ENCODE measurements at places on chromosomes 13 and 19.
A peak's percentile ranks its signal among the peaks of the same experiment; 100 is the strongest.

- no peak for DNase-seq
These were observed 1022.0 kb downstream of the EFNB2 start for GRCh38 chr13:105513448-105513847.

- DNase-seq, result no peak
These were observed 106.5 kb downstream of the UQCRFS1 start for GRCh38 chr19:29106346-29106885.

- DNase-seq, result no peak
These were observed 303.2 kb upstream of the TMTC4 start for GRCh38 chr13:100977841-100978240.

DNA sequence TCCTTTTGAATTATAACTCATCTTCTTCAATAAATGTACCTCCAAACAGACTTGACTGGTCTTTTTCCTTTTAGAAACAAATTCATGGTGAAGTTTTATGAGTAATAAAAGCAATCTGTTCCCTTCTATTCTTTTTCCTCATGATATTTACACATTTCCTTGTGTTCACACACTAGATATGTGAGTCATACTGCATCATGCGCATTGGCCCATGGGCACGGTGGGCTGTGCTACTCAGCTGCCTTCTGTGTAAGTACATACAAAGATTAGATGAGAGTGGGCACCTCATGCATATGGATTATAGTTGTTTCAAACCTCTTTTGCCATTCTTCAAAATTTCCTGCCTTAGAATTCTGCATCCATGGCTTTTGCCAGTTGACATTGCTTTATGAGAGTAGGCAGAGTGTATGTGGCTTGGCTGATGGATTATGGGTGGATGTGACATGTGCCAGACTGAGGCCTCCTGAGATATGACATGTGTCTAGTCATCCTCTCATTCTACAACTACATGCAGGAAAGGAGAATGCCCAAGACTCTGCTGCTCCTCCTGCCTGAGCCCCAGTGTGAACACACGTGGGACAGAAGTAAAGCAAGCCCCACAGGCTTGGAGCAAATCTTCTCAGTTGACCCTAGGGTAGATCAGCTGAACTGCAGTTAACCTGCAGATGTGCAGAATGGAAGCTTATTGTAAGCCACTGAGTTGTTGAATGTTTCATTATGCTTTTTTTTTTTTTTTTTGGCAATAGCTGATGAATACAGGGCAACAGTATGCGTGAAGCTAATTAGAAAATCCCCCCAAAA lies 109.9 kb downstream of the RBM26 start:
- no peak for DNase-seq

GRCh38 chr13:72149701-72150100 lies 282.7 kb upstream of the DACH1 start:
- no peak for DNase-seq

- DNase-seq, result no peak
These were observed 131.3 kb upstream of the POSTN start for GRCh38 chr13:37729876-37730275.

DNA sequence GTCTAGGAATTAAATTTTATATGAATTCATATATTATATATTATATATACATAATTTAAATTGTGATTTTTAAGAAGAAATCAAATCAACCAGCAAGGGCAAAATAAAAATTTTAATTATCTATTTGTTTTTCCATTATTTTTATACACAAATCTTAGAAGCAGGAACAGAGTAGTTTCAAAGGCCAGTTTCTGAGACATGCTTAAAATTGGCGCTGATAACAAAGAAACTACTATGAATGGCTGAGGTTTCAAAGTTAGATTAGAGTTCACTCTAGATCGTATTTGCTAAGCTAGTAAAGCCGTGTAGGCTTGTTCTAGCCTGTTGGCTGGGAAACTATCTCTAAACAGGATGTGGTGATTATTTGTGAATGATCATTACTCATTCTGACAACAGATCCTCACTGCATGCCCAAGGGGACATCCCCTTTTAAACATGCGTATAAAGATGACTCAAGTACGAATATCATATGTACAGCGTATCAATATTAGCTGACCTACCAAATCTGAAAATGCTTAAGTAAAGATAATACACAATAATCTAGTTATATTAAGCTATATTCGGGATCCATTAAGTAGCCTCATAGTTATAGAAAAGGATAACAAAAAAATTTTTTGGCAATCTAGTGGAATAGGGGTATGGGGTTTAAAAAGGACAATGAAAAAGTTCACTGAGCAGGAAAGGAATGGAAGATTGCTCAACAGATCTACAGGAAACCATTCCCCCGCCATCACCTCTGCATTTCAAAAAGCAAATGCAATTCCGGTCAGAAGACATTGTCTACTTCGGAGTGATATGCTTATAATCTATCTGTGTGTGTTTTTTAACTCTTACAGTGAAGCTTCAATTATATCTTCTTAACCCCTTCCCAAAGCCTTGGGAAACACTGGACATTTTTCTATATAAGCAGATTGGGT lies 150.1 kb downstream of the SHISA2 start:
- DNase-seq, result peak; percentile 6

DNA sequence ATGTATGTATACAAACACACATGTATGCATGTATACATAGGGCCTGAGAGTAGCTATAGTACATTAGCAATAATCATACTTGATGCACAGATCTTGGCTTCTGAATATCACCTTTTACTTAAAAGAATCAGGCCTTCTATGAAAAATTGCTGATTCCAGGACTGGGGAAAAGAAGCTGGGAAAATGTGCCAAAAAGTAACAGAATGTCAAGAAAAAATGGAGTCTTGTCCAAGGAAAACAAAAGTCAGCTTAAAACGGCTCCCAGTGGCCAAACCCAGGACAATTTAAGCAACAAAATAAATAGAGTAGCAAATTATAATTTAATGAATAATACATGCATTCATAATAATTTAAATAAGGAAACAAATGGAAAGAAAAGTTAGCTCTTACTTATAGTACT lies 2104.9 kb downstream of the PCDH9 start:
- no peak for DNase-seq

DNA sequence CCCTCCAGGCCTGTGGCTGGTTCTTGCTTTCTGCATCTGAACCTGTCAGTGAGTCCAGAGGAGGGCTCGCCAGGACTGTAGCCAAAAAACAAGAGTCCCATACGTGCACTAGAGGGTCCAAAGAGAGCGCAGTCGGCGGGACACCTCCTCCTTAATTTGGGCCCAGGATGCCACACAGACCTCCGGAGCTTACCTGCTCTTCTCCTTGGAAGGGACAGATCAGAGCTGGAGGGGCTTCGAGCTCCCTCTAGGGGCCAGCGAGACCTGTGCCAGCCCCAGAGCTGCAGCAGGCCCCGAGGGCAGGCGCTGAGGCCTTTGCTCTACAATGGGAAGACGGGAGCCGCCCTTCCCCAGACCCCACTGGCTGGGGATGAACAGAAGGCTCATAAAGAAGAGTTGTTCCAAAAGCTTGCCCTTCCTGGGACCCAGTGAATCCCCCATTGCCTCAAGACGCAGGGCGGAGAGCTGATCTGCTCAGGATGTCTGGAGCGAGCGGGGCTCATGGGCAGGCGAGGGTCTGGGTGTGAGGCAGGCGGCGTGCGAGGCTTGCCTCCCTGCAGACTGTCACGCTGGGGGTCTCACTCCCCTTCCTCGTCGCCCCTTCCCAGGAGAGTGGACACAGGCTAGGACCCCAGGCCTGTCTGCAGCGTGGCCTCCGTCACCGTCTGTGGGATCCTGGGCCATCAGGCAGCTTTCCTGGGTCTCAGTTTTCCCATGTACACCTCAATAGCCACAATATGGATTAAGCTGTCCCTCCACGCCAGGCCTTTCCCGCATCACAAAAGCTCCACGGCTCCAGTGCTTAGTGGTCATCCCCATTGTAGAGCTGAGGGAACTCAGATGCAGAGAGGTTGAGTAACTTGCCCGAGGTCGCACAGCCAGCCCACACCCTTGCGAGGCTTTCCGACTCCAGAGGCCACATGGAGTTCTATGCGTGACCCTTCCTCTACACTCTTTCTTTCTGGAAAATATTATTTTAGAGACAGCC lies 46.9 kb upstream of the VSTM2B start:
- DNase-seq, result no peak

DNA sequence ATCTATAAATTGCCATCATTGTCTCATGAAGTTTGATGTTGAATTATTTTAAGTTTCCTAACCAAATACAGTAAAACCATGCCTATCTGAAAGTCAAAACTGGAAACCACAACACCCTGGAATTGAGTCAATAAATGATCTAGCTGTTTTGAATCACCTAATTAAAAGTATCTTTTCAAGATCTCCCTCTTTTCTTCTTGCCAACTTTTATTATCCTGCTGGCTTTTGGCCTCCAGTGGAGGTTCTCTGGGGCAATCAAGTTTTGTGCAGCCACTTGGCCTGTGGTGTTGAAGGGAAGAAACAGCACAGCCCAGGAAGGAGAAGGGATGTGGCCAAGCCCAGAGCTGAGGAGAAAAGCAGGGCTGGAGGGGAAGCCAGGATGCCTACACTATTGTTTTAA lies 255.4 kb downstream of the COG6 start:
- no peak for DNase-seq

- DNase-seq, result no peak
These were observed 155.1 kb downstream of the GGACT start for GRCh38 chr13:100433475-100433874.

- no peak for DNase-seq
These were observed 1.1 kb downstream of the PAF1 start for GRCh38 chr19:39389631-39390414.

DNA sequence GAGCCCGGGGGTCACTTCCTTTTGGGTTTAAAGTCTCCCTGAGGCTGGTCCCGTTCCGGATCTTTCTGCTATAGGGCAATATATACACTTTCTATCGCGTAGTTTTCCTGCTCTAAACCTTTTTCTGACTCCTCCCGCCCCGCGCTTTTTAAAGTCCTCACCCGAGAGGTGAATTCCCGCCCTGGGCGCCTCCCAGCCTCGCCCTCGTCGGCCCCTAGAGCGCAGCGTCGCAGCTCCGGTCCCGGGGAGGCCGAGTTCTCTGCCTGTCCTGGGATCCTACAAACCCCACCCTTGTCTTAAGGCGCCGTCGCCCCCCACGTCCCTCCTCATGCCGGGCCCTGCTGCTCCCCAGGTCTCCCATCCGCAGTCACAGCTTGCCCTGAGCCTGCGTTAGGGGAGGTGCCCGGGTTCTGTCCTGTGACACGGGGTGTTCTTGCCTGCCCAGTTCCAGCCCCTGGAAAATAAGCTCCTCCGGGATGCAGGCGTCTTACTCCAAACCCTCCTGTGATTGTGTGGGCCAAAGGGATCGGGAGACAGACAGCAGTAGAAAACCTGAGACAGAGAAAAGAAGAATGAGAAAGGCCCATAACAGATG lies 491 bp downstream of the ZNF525 start:
- no peak for DNase-seq

- peak; percentile 60 for DNase-seq
These were observed 7.0 kb upstream of the MAP2K2 start for GRCh38 chr19:4130744-4131438.

DNA sequence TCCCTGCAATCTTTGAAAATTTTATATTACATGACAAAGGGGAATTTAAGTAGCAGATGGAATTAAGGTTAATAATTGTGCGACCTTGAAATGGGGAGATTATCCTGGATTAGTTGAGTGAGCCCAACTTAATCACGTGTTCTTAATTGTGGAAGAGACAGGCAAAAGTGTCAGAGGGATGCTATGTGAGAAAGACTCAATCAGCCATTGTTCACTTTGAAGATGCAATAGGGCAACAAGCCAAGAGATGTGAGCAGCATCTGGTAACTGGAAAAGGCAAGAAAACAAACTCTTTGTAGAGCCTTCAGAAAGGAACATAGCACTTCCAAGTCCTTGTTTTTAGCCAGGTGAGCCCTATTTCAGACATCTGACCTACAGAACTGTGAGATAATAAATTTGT lies 247.7 kb downstream of the SLITRK1 start:
- DNase-seq, result no peak

DNA sequence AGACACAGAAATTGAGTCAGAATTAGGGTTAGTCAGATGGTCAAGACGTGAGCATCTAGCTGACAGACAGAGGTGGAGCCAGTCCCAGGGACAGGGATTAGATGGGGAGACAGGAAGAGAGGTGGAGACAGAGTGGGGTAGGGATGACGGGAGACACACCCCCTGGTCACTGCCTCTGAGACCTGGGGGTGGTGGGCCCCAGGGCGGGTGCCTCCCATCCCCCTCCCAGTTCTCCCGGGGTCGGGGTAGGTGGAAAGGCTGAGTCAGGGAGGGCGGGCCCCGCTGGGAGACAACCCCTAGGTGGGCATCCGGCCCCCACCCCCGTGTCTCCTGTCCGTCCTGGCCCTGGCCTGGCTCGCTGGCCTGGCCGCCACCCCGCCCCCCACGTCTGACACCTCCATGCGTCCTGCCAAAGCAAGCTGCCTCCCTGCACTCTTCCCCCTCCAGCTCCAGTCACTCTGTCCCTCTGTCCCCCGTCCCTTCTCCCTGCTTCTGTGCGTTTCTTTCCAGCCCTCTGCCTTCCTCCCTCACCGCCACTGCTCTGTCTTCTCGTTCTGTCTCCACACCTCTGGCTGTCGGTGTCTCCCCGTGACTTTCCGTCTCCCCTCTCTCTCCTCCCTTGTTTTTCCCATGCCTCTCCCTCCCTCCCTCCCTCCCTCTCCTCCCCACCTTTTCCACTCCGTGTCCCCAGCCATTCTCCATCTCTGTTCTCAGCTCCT lies 15.1 kb downstream of the CCDC97 start:
- DNase-seq, result no peak

DNA sequence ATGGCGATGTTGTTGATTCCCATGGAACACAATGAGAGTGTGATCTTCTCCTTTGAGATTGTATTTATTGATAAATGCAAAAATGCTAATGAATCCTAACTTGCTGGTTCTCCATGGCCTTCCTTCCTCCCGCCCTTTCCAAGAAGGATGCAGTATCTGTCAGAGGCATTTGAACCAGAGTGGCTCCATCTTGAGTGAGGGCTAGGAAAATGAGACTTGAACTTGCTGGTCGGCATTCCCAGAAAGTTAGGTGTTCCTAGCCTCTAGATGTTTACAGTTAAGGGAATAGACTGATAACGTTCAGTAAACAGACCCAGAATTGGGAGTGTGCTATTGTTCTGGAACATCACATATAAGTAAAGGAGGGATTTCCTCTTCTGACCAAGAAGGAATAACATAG lies 44.2 kb upstream of the PSG2 start:
- no peak for DNase-seq

DNA sequence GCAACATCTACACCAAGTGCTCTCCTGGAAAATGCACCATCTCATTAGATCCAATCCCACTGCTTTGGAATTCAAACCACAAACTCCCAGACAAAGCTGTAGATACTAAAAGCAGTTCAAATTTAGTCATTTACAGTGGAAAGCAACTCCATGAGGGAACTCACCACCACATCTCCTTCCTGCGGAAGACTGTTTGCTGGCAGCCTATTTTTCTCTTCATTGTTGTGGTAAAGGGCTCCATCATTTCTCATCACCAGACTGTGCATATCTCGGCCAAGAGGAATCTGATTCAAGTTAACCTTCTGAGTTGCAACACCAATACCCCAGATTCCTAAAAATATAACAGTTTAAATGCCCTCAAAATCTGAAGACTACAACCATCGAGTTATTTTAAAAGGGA lies 8.4 kb downstream of the SPRYD7 start:
- DNase-seq, result no peak

DNA sequence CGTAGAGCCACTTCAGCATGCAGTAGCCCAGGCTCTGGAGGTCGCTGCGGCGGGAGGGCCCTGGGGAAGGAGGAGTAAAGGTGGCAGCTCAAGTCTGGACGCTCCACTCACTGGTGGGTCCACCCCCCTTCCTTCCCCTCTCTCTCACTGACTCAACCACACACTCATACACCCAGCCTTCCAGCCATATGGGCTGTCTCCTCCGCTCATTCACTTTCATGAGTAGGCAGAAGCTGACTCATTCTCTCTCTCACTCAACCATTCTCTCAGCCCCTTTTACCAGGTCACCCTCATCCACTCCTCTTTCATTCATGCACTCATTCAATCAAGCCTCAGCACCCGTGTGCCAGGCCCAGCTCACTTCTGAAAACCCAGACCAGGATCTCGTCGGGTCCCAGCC lies 27.5 kb upstream of the SIGLEC11 start:
- no peak for DNase-seq
